D341Med (cell line): ENCODE measurements at places on chromosomes 4 and X.

GRCh38 chrX:111504941-111505340, 6.5 kb upstream of the SERTM2 start:
- no peak for DNase-seq

DNA sequence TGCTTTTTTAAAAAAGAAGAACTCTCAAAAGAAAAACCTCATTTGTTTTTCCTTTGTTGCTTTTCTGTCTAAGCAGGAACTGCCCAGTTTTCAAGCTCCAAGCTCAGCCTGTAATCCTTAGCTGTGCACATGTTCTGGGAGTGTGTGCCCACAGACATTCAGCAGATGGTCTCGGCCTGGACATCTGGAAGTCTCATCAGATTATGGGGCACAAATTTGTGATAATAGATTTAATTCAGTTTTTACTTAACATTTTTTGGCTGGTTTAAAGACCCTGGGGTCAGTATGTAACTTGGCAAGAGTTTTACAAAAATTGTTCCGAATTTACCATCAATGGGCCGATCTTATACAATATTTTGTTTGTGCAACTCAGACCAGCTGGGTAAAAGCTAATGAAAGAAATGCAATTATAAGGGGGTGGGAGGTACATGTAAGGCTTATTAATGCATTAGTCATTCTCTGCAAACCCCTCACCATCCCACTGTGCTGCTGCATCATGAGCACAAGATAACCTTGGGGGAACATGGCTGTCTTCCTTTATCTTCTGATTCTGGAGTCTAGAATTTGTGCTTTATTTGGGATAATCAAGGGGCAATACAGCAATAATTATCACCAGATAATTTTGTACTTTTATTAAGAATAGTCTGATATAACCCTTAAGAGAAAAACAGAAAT, 86.9 kb upstream of the PHOX2B start:
- DNase-seq, result peak; percentile 77

- DNase-seq, result no peak
These were observed 115.2 kb upstream of the BMPR1B start for GRCh38 chr4:94642561-94642866.

- no peak for DNase-seq
These were observed 105.5 kb downstream of the SHROOM3 start for GRCh38 chr4:76540486-76540885.

GRCh38 chr4:98613453-98614075, 44.8 kb downstream of the TSPAN5 start:
- DNase-seq, result no peak

- DNase-seq, result no peak
These were observed 915 bp upstream of the RAB33B start for GRCh38 chr4:139453041-139453370.
